Sciatic nerve (tissue), 2 donors: ENCODE measurements at places on chromosomes 11 and 22.

DNA sequence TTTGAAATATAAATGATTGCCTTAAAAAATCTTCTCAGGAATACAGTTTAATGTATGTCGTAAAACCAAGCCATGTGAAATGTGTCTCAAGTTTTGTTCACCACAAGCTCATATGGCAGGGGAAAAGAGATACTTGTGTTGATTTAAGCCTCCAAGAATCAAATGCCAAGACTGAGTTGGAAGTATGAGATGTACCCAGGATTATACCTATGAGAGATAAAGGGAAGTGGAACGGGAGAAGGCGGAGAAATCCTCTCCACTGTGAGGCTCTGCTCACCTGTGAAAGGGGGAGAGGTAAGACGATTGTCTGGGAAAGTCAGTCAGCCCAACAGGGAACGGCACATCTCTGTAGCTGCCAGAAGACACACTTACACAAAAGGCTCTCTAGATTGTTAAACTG lies 124.8 kb downstream of the TRPC6 start:
- DNase-seq, result no peak

- no peak for DNase-seq
These were observed 579.4 kb downstream of the JRKL start for GRCh38 chr11:96969251-96969650.

GRCh38 chr11:61512435-61512834 lies 3.9 kb downstream of the LRRC10B start:
- no peak for DNase-seq

GRCh38 chr11:44906649-44907048 lies 44.0 kb downstream of the TP53I11 start:
- DNase-seq, result no peak

DNA sequence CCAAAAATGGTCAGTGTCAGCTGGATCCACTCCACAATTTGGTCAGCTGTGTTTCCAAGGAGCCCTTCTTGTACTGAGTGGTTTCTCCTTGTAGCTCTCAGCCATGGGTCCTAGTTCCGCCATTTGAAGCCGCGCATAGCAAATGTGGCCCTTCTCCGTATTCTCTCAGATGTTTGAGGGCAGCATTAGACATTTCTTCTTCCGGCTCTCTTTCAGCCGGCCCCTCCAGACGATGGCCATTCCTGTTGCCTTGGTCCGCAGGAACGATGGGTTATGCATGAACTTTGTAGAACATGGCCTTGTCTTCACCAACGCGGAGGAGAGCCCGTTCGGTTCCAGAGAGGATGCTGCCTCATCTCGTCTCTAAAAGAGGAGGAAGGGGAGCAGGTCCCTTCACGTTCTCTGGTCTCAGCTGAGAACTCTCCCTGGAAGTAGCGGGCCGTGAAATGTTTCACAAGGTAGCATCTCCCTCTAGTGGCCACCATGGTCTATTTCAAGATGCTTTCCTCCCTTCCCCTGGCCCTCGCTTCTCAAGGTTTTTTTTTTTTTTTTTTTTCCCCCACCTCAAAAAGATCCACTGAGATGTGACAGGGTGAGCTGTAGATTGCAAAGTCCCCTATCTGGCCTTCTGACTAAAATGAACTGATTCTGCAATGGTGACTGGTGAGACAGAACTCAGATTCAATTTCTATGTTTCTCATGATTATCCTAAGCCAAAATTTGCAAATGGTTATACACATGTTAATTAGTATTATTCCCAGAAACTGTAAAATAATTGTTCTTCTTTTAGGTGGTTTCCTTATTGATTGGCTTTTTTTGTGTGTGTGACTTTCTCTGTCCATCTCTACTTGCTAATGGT lies 19.8 kb upstream of the PLET1 start:
- DNase-seq, result peak; percentile 78

GRCh38 chr22:50473088-50473487 lies 1.7 kb downstream of the SBF1 start:
- DNase-seq, result no peak

- DNase-seq, result no peak
These were observed 28.7 kb upstream of the YWHAH start for GRCh38 chr22:31915586-31915985.

GRCh38 chr11:117647872-117648271 lies 149.1 kb downstream of the DSCAML1 start:
- no peak for DNase-seq

GRCh38 chr11:86632499-86633269 lies 39.7 kb downstream of the ME3 start:
- DNase-seq, result no peak

GRCh38 chr11:114091516-114092397 lies 32.2 kb downstream of the ZBTB16 start:
- no peak for DNase-seq

GRCh38 chr11:45225277-45225676 lies 60.9 kb downstream of the SYT13 start:
- DNase-seq, result no peak

- peak; percentile 88 for DNase-seq
These were observed 25.4 kb upstream of the SMTN start for GRCh38 chr22:31055635-31056159.

- DNase-seq, result peak; percentile 48
These were observed 149.3 kb downstream of the CACNA1I start for GRCh38 chr22:39719559-39720450.

DNA sequence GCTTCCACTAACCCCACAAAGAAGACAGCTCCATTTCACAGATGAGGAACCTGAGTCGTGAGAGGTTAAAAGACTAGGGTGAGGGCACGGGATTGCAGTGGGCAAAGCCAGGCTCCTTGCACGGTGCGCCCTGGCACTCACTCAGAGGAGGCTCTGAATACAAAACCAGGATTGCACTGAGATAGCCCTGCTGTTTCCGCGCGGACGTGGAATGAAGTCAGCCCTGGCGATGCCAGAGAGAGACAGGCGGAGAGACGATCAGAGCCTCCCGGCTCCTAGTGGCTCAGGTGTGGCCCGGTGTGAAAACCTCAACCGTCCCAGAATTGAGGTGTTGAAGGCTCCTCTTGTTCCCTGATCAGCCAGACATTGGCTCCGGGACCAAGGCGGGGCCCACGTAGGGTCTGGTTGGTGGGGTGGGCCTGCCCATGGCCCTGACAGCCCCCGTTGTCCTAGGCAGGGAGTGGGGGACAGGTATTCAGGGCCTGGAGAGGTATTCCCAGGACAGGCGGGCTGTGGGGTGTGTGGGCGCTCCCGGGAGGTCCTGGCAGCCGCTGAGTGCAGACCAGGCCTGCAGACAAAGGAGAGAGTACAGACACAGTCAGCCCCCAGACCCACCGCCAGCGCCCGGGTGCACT lies 43.1 kb upstream of the LINC01488 start:
- DNase-seq, result no peak

DNA sequence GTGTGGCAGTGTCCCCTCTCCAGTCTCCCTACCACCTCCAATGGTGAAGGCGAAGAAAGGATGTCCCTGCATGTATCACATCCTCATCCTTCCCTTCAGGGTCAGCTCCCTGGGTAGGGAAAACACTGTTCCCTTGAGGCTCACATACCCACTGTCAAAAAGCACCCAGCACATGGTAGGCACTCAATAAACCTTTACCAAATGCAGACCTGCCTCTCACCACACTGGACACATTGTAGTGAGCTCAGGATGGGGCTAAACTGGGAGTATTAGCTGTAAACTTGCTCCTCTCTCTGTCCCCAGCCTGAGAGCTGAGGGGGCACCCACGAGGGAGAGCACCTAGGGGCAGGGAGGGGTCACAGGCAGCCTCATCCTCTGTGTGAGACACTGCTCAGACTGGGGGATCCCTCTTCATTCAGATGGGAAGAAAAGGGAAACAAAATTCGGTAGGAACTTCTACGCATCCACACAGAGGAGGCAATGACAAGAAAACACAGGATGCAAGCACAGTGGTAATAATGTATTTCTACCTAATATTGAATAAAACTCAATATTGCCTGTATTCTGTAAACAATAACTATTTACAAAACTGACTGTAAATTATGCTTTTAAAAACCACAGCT lies 101.6 kb upstream of the TOP3B start:
- DNase-seq, result no peak

GRCh38 chr11:125166764-125167291 lies 2.3 kb downstream of the PKNOX2 start:
- no peak for DNase-seq

DNA sequence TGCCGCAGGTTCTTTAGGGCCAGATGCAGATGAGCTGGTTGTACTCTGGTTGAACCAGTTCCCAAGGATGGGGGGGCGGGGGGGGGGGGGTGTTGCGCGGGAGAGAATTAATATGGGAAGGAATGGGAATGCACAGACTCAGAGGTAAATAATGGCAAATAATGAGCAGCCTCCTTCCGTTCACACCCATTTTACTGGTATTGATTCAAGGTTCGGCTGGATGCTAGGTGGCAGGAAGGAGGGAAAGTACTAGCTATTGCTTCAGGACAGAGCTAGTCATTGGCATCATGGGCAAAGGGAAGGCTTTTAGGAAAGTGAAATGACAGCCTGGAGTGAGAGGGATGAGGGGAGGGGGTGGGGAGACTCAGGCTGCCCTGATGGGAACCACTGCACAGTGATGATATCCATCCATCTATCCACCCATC lies at the start of gene VSTM5:
Gene VSTM5 (minus strand): TSS at position 25 of the 425 bp plus-strand sequence. CDS start 116 bp downstream, outside the sequence.
- no peak for DNase-seq

- no peak for DNase-seq
These were observed 79.7 kb downstream of the MYO7A start for GRCh38 chr11:77207618-77208313.

GRCh38 chr22:41523464-41524221 lies 20.6 kb downstream of the POLR3H start:
- no peak for DNase-seq

- no peak for DNase-seq
These were observed 45.8 kb upstream of the AMPD3 start for GRCh38 chr11:10409207-10409661.

- DNase-seq, result no peak
These were observed 24.6 kb downstream of the VWCE start for GRCh38 chr11:61270354-61271076.
